ENCODE measurements at places on chromosomes 7 and 10.

- no peak for DNase-seq
These were observed 45.5 kb downstream of the AOC1 start for GRCh38 chr7:150897502-150898474.

- no peak for DNase-seq
These were observed 20.2 kb upstream of the HPS1 start for GRCh38 chr10:98466861-98467505.

GRCh38 chr7:43577485-43577951 is 5.4 kb upstream of the STK17A start:
- no peak for DNase-seq

GRCh38 chr10:11020548-11020942 is 2.9 kb downstream of the CELF2 start:
- DNase-seq, result peak; percentile 57

- DNase-seq, result no peak
These were observed 485.1 kb downstream of the SEMA3D start for GRCh38 chr7:84701524-84702306.

GRCh38 chr7:101162551-101163278 is 2.7 kb downstream of the VGF start:
- DNase-seq, result peak; percentile 76

DNA sequence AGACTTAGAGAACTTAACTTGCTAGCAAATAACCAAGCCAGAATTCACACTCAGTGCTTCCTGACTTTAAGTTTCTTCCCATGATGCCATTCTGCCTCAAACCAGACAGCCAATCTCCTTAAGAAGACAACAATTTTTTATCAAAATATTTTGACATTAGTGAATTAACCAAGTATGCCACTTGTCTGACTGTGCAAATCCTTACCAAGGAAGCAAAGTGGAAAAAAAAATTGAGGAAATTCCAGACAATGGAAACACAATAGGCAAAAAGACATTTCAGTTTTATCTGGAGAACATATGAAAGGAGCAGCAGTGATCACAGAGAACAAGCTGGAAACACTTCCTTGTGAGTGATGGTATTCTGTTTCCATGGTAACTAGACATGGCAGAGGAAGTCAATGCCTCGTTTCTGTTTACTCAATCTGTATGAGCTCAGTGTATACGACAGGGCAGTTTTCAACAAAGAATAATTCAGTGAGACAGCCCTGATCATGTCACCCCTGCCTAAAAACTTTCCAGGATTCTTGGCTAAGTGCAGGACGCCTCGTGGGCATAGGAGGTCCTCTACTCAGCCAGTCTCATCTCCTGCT is 114.2 kb downstream of the DYNC1I1 start:
- no peak for DNase-seq

- DNase-seq, result no peak
These were observed 2.7 kb downstream of the IFIT1 start for GRCh38 chr10:89395141-89395540.

DNA sequence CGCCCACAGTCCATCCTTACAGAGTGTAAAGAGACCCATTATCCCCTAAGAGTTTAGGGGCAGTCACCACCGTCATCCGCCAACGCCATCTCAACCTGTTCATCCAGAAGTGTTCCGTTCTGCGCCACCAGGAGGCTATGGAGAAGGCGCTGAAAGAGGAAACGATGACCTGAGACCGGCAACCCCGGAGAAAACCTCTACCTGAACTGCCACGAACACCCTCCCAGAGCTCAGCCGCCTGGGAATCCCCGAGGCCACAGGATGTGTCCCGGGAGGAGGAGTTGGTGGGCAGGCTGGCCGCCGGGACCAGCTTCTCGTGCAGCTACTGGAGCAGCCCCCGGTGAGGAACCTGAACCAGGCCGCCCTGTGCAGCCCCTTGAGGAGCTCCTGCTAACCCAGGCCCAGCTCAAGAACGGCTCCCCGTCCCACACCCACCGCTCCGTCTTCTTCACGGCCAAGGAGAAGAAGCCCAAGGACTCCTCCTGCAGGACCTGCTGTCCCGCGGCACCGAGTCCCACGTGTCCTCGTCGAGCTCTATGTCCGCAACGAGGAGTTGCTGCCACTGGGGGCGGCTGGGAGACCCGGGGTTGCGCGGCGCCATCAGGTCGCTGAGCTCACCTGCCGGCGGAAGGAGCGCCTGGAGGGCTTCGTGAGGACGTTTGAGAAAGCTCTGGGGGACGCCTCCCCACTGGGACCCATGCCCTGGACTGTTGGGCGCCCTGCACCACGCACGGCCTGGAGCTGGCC is 21.1 kb upstream of the LANCL2 start:
- DNase-seq, result no peak

- peak; percentile 70 for DNase-seq
These were observed 128.1 kb upstream of the FAM20C start for GRCh38 chr7:64098-64915.

DNA sequence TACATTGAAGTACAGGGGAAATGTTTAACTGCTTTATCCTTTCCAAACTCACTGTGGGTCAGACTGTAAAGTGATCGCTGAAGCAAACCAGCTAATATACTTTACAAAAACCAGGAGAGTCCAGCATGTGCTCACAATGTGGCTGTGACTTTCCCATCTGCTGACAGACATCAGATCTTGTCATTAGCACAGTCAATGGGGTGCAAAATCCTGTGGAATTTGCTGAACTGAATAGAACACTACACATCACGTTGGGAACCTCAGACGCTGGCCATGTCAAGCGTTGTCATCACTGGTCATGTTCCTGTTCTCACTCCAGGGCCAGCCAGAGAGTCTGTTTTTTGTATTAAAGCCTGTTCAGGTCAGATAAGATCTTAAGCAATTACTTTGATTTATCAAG is 83.4 kb downstream of the AGMO start:
- DNase-seq, result no peak

DNA sequence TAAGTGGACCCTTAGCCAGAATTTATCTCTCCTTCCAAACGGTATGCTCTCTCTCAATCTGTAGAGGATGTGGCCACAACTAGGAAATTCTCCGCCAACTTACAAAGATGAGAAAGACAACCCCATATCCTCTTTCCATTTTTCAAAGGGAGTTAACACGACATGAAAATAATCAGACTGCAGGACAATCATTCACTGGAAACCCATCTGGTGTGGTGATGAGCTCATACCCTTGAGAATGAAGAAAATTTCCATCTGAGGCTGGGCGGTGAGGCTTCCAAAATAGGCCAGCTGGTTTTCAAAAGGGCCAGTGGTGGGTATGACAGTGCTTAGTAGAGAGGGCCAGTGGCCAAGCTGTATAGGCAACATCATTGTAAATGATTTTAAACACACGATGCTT is 369.6 kb downstream of the FRMD4A start:
- DNase-seq, result no peak

DNA sequence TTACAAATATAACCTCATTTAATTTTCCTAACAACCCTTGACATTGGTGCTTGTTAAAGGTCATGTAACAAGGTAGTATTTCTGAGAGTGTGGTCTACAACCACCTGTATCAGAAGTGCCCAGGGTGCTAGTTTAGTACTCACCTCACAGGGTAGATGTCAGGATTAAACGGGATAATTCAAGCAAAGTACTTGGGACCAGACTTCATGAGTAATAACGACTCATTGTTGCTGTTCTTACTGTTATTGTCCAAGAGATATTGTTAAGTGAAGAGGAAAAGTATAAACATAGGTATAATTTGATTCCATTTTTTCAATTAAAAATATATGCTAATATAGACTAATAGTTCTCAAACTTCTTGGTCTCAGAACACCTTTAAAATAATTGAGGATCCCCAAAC is 179.3 kb downstream of the WNT2 start:
- no peak for DNase-seq

DNA sequence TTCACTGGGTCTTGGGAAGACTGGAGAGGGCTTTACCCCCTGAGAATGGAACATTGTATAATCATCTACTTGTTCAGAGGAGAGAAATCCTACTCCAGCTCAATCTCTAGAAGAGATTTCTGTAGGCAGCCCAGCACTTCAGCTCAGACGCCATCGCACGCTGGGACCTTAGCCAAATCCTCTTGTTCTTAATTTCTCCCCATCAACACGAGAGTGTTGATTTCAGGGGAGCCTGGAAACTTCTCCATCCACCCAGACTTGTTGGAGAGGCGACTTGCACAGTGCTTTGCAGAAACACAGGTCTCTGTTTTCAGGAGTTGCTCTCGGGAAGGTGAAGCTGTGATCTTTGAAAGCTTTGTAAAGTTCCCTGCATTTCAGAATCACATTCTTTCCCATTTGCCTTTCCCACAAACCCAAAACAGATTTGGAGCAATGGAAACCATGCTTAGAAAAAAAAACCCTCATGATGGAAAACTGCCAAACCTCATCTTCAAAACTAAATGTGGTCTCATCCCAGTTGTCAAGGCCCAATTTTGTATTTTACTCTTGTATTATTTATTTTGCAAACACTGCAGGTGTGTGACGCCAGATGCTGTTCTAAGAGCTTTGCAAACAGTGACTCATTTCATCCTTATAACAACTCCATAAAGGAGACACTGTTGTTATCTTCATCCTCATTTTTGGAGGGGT is 60.9 kb downstream of the CALML3 start:
- DNase-seq, result no peak

DNA sequence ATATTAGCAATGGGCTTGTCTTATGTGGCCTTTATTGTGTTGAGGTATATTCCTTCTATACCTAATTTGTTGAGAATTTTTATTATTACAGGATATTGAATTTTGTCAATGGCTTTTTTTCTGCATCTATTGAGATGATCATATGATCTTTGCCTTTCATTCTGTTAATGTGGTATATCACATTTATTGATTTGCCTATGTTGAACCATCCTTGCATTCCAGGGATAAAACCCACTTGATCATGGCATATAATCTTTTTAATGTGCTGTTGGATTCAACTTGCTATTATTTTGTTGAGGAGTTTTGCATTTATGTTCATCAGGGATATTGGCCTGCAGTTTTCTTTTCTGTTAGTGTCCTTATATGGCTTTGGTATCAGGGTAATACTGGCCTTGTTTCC is 91.8 kb upstream of the KLF14 start:
- DNase-seq, result no peak

DNA sequence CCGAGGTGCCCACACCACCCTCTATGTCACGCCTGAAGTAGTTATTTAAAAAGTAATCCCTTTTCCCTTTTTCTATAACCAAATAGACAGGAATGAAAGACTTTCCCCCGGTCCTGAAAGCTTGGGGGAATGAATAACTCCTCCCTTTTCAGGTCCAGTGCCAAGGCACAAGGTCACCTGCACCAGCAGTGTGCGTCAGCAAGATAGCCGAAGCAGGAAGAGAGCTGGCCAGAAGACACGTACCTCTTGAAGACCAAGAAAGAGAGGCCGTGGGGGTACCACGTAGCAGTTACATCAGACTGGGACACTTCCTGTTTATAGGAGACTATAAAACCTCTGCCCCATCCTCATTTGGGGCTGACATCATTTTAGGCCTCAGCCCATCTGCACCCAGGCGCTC is 10.7 kb upstream of the AKR1B1 start:
- no peak for DNase-seq

GRCh38 chr10:6244510-6244909 is 41.8 kb downstream of the PFKFB3 start:
- DNase-seq, result peak; percentile 17

DNA sequence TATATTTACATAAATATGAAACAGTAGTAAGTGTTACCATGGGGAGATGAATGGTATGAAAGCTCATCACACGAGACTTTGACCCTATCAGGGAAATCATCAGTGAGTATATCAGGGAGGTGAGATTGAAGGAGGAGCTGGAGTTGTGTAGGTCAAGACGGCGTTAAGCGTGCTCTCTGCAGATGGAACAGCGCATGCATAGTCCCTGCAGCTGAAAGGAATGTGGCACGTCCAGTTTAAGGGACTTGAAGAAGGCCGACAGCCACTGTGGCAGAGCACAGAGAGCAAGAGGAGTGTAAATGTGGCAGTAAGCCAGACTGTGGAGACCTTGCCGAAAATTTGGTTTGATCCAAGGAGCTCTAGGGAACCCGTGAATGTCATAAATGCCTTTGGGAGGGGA is 38.9 kb downstream of the POU6F2 start:
- no peak for DNase-seq

DNA sequence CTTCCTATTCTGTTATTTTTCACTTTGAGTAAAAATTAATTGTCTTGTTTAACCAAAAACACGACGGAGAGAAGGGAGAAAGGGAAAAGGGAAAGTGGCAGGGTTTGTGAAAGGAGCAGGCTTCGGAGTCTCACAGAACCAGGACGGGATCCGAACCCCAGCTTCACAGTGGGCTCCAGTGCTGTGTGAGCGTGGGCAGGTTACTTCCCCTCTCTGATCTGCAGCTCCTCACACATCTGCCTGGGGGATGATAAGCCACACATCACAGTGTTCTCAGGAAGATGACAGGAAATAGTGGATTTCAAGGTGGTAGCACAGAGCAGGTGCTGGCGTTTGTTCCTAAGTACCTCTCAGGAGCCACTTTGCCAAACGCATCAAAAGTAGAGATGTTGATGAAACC is 94.2 kb upstream of the GPR26 start:
- no peak for DNase-seq

- no peak for DNase-seq
These were observed 185.7 kb upstream of the FZD8 start for GRCh38 chr10:35827783-35828182.

DNA sequence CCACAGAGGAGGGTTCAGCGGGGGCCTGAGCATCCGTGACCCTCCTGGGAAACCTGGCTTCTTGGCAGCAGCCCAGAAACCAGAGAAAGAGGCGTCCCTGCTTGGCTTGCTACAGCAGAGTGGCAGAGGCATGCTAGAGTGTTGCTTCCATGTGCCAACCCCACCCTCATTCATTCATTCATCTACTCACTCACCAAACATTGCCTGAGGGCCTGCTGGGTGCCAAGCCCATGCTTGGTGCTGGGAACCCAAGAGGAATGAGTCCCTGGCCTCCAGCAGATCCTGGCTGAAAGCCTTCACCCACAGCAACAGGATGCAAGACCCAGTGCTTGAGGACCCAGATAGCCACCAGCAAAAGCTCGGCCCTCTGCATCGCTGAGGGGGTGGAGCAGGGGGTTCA is 129.0 kb downstream of the CDH23 start:
- no peak for DNase-seq

DNA sequence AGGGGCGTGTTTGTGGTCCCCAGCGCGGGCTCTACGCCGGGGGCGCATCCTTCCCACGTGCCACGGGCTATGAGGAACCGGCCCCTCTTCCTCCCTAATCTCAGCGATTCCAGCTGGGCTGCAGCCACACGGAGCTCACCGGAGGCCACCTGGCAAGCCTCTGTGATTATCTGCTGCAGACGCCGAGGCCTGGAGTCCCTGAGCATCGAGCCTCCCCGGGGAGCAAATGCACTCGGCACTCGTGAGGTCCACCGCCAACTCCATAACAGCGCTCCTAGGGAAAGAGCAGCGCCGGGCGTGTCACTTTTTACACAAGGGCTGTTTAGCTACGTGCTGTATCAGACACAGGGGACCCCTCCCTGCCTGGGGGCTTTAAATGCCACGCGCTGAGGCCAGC is 101.2 kb downstream of the DYNC2I1 start:
- peak; percentile 48 for DNase-seq

DNA sequence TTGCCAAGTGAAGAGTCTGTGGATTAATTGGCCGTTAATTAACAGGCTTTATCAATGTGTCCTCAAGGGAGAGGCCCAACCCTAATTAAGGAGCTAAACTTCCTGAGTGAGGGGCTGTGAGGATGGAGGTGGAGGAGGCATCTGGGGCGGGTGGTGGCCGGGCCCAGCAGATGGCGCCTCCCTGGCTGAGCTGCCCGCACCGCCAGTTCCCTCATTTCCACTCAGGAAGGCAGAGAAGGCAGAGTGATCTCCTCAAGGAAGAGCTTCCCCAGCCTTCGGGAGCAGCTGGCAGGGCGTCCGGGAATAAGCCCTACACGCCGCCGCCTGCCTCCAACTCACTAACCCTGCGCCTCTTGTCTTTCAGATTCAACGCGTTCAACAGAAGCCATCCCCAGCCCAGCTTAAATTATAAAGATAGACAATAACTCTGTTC is 112.2 kb downstream of the CYTH3 start:
- DNase-seq, result peak; percentile 86
